ENCODE measurements at places on chromosomes 7 and 10.

- peak; percentile 76 for DNase-seq
Observed at GRCh38 chr10:102646610-102647442, 2.5 kb downstream of the TRIM8 start.

GRCh38 chr10:126009650-126010049 lies 113.3 kb downstream of the FANK1 start:
- no peak for DNase-seq

GRCh38 chr10:81928119-81928518 lies 53.1 kb downstream of the NRG3 start:
- no peak for DNase-seq

- DNase-seq: no peak
Observed at GRCh38 chr7:78496096-78496630, 697.6 kb downstream of the PHTF2 start.

- no peak for DNase-seq
Observed at GRCh38 chr7:137142376-137142775, 201.2 kb downstream of the PTN start.

DNA sequence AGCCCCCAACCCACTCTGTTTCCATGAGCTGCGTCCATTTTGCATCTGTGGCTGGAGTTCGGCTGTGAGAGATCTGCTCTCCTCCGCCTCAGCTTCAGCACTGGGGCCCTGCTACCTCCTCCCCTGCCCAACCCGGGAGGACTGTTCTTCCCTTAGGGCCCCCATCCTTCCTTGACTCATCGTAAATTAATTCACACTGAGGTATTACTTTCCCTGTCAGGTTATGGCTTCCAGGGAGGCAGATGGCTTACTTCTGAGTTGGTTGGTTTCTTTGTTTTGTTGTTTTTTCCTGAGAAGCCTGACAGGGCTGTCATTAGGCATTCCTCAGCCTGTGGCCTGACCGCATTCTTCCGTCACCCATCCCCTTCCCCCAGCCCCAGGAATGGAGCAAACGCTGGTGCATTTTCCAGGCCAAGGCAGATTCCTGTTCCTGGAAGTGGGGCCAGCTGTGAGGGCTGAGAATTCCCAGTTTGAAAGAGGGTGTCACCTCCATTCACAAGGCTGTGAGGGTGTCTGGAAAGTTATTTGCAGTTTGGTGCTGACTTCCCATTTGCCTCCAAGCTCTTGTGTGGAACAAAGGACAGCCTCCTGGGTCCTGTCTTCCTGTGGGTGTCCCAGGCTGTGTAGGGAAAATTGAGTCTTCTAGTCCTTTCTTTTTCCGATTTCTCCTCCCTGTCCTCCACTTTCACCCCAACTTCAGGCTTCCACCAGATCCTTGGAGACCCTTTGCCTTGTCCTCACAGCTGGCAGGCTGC lies 11.7 kb downstream of the CPA5 start:
- DNase-seq: no peak

- DNase-seq: no peak
Observed at GRCh38 chr7:72919256-72919775, 5.6 kb upstream of the POM121 start.

DNA sequence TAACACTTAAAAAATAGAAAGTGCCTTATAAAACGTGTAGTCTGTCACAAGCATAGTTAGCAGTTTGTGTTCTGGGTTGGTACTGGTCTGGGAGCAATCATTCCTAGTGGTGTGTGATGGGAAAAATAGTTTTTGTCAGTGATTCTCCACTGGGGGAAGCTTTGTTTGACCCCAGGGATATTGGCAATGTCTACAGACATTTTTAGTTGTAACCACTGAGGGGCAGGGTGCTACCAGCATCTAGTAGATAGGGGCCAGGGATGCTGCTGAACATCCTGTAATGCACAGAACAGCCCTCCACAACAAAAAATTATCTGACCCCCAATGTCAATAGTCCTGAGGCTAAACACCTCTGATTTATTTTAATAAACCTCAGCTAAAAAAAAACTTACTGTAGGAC lies 51.6 kb upstream of the CREB5 start:
- no peak for DNase-seq

GRCh38 chr10:131841661-131842139 lies 59.1 kb upstream of the PPP2R2D start:
- DNase-seq: no peak

GRCh38 chr10:12394241-12395033 lies 45.1 kb downstream of the CAMK1D start:
- DNase-seq: no peak

DNA sequence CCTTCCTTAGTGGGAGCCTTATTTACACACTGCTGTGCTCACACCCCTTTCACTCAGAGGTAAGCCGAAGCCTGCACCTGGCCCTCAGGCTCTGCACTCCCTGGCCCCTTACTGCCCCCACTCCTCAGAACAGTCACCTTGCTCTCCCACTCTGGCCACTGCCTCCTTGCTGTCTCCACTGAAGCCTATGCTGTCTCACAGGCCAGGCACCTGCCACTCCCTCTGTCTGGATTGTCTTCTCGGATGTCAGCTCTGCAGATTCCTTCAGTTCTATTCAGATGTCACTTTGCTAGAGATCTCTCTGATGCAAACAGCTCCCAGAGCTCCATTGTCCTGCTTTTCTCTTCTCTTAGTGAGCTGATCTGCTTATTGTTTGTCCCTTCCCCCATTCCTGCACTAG lies 390.7 kb downstream of the DPP6 start:
- no peak for DNase-seq

- DNase-seq: no peak
Observed at GRCh38 chr7:50818324-50818723, 35.6 kb upstream of the GRB10 start.

DNA sequence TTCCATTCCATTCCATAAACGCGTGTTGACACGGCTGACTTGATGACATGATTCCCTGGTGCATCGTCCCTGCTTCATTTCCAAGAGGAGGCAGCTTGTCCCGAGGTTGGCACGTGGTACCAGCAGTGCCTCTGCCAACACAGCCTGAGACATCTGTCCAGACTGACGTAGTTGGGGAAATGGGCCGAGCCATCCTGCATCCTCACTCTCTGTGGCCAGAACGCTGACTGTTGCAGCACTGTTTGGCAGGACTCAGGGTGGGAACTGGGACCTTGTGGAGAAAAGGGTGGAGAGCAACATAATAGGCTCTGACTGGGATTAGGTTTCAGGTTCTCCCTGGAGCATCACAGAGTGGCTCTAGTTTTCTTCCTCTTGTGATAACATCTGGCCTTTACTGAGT lies 118.6 kb upstream of the BTBD16 start:
- DNase-seq: no peak

DNA sequence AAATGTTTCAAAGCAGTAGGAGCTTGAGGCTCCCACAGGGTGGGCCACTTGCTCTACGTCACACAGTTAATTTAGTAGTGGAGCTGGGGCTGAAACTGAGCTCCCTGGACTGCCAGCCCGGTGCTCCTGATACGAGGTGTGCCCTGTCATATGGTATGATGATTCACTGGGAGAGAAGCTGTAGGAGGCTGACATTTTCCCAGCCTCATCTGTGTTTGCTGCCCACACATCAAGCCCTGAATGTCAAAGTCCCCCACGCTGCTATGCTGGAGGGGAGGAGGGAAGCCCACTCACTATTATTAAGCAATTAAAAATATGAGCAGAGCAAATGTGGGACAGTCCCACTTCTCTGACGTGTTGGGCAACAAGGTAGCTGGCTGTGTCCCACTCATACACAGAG lies 81.2 kb upstream of the SORCS3 start:
- DNase-seq: peak; percentile 68

DNA sequence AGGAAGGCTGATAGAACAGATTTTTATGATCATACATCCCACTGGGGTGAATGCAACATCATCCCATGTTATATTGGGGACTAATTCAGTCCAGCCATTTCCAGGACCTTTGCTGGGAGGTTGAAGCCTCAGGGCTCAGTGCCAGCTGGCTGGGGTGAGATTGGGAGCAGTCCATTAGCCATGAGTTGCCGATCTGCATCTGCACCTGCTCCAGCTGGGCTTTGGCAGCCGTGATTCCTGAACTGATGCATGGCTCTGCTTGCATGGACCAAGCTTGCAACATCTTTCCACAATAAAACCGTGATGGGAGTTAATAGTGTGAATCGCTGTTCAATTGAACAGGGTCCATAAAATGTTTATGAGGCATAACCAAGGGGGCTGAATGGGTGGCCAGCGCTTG lies 346.9 kb downstream of the TYW1 start:
- no peak for DNase-seq

GRCh38 chr7:115782696-115783490 lies 247.7 kb downstream of the TFEC start:
- no peak for DNase-seq

GRCh38 chr10:103060575-103060974 lies 132.5 kb downstream of the NT5C2 start:
- DNase-seq: no peak

DNA sequence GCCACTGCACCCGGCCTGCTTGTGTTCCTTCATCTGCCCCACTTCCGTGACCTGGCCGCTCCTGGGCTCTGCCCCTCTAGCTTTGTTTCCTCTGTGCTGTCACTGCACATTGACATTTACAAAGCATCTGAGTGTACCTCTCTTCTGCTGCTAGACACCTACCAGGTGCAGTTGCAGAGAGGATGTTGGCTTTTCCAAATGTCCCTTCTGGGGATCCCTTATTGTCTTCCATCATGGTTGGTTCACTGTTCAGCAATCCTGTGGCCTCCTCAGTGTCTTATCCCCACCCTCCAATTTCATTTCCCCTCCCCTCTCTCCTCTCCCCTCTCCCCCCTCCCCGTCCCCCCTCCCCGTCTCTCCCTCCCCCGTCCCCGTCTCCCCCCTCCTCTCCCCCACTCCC lies 13.8 kb downstream of the VWA2 start:
- DNase-seq: no peak

DNA sequence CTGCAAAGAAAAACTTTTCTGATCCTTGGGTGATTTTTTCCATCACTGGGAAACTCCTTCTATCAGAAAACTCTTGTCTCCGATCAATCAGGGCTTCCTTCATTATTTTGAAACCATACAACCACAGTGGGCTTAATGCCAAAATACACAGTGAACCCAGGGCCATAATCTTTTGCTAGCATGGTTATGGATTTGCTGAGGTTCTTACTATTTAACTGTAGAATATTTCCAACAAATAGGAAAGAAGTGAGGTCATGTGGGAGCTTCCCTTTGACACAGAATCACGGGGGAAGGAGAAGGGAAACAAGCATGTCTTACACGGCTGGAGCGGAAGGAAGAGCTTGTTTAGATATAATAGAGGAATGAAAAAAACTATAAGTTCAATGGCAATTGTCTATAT lies 1241.7 kb downstream of the REEP3 start:
- no peak for DNase-seq
